ENCODE measurements at places on chromosomes 12 and 14. TPM values are rescaled to one million over a fixed set of nuclear protein-coding genes. Genes with fewer than 3 reads are reported as not detected.
A peak's percentile ranks its signal among the peaks of the same experiment; 100 is the strongest.

- no peak for DNase-seq
Measured at GRCh38 chr14:30125322-30125979, 197.8 kb upstream of the PRKD1 start.

DNA sequence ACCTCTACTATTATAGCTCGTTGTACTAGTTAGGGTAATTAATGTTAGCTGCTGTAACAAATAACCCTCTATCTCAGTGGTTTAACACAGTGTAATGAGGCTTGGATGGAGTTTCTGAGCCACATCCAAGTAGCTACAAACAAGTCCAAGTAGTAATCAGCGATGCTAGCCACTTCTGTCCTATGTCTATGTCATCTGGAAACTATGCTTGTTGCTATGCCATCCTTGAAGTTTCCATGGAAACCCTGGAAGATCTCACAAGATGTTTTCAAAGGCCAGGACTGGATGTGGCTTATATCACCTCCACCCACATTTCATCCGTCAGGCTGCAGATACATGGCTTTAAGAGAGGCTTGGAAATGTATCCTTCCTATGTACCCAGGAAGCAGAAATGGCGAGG lies 422.1 kb downstream of the AACS start:
- DNase-seq: no peak

DNA sequence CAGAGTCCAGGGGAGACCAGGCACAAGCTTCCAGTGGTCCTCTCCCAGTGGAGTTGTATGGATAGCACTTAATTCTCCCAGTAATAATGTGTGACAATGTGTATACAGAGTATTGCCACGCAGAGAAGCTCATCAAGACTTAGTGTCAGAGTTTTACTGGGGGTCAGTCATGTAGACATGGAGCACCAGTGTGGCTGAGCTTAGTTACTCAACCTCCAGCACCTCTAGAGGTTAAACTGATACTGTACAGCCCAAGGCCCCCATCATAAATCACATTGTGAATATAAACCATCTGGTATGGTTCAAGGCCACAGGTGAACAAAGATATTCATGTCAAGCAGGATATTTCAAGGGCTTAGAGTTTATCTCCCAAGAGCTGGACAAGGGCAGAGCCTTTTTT lies 378.1 kb upstream of the TMPO start:
- no peak for DNase-seq

- DNase-seq: no peak
Measured at GRCh38 chr12:116244001-116244400, 33.5 kb downstream of the MED13L start.

- no peak for DNase-seq
Measured at GRCh38 chr14:28468191-28469151, 298.1 kb upstream of the FOXG1 start.

DNA sequence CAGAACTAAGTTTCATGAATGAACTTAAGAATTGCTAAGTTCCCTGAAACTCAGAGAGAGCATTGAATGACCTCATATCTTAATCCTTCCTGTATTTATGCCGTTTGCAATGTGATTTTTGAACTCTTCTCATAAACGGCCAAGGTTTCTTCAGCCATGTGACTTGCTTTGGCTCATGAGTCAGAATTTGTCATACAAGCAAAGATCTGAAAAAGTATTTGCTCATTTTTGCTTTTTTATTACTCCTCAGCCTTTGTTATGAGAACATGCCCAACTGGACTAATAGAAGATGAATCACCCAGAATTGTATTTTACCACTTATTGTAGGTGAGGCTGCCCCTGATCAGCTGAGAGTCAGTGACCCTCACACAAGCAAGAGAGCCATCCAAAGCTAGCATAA lies 693.8 kb downstream of the BCL11B start:
- no peak for DNase-seq

DNA sequence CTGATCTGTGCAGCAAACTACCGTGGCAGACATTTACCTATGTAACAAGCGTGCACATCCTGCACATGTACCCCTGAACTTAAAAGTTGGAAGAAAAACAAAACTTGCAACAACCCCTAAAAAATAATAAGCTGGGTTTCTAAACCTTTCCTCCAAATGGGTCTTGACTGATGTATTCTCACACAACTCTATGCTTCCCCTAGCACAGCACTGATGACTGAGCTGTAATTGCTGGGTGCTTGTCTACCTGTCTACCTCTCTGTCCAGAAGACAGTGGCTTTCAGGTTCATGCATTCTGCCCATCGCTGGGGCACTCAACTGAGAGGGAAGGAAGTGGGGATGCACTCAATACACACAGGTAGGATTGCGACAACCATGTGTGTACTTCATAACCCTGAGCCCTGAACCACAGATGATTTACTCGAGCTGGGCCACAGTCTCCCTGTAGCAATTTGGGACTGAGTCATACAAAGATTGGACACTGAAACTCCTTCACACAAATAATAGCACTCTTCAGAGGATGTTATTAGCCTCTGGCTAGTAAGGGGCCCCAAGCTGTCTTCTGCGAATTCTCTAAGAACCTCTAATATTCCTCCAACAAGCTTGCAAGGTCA lies 44.8 kb upstream of the TMPO start:
- no peak for DNase-seq

- no peak for DNase-seq
Measured at GRCh38 chr12:32502693-32503502, 103.5 kb downstream of the FGD4 start.

GRCh38 chr14:65696801-65697200 lies 284.3 kb downstream of the FUT8 start:
- DNase-seq: peak; percentile 16

- DNase-seq: no peak
Measured at GRCh38 chr12:92130999-92131398, 14.6 kb downstream of the BTG1 start.

- DNase-seq: peak; percentile 27
Measured at GRCh38 chr12:1466481-1467154, 127.8 kb downstream of the FBXL14 start.

DNA sequence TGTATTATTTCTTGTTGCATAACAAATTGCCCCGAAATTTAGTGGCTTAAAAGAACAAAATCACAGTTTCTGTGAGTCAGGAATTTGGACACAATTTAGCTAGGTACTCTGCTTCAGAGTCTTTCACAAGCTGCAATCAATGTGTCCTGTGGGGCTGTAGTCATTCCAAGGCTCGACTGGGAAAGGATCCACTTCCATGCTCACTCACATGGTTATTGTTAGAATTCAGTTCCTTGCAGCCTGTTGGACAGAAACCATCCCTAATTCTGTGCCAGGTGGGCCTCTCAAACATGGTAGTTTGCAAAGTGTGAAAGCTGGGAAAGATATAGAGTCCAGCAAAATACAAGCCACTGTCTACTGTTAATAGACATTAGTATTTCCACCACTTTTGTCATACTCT lies 59.7 kb upstream of the ARID2 start:
- no peak for DNase-seq

GRCh38 chr14:92551044-92551841 lies 37.7 kb downstream of the RIN3 start:
- no peak for DNase-seq

- DNase-seq: no peak
Measured at GRCh38 chr12:113643177-113643974, 171.7 kb upstream of the LHX5 start.

DNA sequence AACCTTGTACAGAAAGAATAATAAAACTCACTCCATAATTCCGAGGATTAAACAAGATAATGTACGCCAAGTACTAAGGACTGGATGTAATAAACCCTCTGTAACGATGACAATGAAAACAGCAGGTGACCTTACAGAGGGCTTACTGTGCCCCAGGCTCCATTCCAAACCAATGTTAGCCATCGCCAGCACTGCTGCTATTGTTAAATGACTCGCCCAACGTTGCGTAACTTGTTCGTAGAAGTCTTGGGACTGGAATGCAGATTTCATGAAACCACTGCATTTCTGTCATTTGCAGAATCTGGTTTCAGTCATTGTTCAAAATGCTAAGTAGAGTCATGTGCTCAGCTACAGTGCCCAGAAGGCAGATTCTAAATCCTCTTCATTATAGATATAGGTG lies 728 bp upstream of the STON2 start:
- no peak for DNase-seq

The GABARAPL1 gene
- total RNA-seq: 38.0 TPM

The LIMA1 gene
- total RNA-seq: 199 TPM

The SLC25A21 gene
- 2.6 TPM for total RNA-seq

The RCOR1 gene
- 21.9 TPM for total RNA-seq

All from SJSA1 (cell line).